Suprapubic skin (tissue), 4 donors: ENCODE measurements at places on chromosomes 2 and 18. TPM values are rescaled to one million over a fixed set of nuclear protein-coding genes. Genes with fewer than 3 reads are reported as not detected.

COL4A4 gene
- total RNA-seq, result 0.23 TPM

TRIB2 gene
- 61.3 TPM for total RNA-seq

DNA sequence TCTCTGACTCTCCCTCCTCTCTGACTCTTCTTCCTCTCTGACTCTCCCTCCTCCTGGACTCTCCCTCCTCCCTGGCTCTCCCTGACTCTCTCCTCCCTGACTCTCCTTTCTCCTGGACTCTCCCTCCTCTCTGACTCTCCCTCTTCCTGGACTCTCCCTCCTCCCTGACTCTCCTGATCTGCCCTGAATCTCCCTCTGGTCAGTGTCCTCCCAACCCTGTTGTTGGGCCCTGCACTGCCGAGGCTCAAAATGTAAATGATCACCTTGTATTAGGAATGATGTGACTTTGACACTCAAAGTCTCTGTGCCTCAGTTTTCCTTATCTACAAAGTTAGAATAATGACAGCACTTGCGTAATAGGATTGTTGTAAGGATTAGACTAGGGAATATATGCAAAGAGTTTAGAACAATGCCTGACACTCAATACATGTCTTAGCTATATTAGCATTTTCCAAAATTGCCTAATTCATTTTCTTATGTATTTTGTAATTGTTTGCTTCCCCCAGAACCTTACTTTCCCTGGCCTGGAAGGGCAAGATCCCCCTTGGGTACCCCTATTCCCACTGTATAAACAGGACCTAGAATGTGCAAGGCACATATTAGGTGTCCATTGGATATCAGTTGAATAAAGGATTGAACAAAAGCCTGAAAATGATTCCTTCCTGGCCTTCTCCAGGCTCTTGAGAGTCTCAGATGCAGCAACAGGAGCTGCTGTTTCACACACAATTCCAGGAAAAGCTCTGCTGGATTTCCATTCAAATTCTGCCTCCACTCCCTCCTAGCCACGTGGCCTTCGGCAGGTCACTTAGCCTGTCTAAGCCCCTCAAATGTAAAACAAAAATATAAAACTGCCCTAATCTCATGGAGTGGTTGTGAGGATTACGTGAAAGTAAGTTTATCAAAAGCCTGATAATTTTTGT is 170.1 kb downstream of the INHBB start:
- DNase-seq, result no peak

LRRC30 gene
- total RNA-seq, result not detected

- DNase-seq, result no peak
Measured at GRCh38 chr2:72843301-72843700, 17.5 kb upstream of the EXOC6B start.

LRATD1 gene
- 70.9 TPM for total RNA-seq

EVA1A gene
- total RNA-seq, result 11.4 TPM

MOGAT1 gene
- not detected for total RNA-seq

DNA sequence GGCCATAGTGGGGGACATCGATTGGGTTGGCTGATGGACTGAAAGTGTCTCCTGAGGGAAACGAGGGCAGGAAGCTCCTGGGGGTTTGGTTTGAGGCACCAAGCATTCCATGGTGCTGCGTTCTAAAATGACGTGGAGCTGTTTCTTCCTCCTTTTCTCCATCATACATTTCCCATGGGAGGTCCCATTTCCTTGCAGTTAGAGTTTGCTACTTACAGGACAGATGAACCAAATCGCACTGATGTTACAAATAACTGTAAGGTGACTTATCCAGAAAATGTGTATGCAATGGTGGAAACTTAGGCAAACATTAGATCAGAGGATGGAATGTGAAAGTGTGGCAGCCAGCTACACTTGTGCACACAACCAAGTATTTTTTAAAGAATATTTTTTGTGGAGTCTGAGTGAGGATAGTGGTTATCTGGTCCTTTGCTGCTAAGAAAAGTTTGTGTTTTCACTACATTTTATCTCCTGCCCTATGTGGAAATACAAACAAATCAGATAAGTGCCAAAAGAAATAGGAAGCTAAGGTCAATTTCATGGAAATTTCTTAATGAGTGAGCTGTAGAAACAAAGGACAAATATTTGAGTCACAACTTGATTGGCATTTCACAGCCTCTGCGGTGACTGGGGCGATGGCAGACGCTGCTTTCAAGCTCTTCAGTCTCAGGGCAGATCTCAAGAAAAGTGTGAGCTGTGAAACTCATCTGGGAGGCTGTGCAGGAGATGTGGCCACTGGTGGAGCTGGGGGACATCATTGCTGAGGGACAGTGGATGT is 256.2 kb downstream of the TSN start:
- no peak for DNase-seq

- no peak for DNase-seq
Measured at GRCh38 chr18:5095239-5095638, 101.8 kb downstream of the AKAIN1 start.

- DNase-seq, result no peak
Measured at GRCh38 chr2:191322828-191323506, 77.8 kb downstream of the MYO1B start.

- DNase-seq, result no peak
Measured at GRCh38 chr2:100416935-100417710, at the start of gene CHST10. Gene CHST10, minus strand, starts transcription at chr2:100417668. Its CDS starts 10,993 bp downstream, at chr2:100406675.

DNA sequence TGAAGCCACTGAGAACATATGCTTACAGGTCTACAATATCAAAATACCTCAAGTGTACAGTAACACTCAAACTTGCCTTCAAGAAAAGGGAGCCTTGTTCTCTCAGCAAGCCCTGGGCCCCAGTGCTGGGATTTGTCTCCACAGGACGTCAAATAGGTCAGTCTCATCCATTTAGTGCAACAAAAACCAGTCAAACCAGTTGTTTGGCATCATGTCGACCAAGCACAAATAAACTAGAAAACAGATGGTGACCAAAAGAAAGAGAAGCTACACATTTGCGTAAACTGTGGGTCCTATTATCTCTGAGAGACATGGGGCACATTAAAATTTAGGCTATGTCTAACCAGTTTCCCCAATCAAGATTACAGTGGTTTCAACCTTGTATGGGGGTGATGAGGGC is 182.6 kb upstream of the PKDCC start:
- no peak for DNase-seq

- peak; percentile 28 for DNase-seq
Measured at GRCh38 chr2:98799375-98800329, 68.7 kb upstream of the MGAT4A start.

FNDC4 gene
- total RNA-seq, result 4.7 TPM

DNA sequence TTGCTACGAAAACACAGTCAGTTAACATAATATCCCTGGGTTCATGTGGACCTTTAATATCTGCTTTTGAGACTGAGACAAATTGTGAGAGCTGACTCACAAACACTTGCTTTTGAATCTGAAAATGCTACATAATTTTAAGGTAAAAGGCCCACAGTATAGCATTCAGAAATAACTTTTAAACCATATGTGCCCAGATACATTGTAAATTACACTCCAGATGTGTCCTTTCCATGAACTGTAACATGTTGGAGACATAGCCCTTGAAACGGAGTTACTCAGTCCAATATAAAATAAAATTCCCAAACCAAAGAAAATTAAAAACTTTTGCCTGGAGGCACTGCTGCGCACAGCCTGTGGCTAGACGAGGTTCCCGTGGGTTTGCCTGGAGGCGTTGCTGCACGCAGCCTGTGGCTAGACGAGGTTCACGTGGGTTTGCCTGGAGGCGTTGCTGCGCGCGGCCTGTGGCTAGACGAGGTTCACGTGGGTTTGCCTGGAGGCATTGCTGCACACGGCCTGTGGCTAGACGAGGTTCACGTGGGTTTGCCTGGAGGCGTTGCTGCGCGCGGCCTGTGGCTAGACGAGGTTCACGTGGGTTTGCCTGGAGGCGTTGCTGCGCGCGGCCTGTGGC is 131.9 kb upstream of the ALKAL2 start:
- DNase-seq, result no peak

- DNase-seq, result no peak
Measured at GRCh38 chr18:48889115-48889941, 61.4 kb downstream of the SMAD7 start.

TOGARAM2 gene
- 2.1 TPM for total RNA-seq

- no peak for DNase-seq
Measured at GRCh38 chr2:12262681-12263436, 453.9 kb upstream of the TRIB2 start.

DNA sequence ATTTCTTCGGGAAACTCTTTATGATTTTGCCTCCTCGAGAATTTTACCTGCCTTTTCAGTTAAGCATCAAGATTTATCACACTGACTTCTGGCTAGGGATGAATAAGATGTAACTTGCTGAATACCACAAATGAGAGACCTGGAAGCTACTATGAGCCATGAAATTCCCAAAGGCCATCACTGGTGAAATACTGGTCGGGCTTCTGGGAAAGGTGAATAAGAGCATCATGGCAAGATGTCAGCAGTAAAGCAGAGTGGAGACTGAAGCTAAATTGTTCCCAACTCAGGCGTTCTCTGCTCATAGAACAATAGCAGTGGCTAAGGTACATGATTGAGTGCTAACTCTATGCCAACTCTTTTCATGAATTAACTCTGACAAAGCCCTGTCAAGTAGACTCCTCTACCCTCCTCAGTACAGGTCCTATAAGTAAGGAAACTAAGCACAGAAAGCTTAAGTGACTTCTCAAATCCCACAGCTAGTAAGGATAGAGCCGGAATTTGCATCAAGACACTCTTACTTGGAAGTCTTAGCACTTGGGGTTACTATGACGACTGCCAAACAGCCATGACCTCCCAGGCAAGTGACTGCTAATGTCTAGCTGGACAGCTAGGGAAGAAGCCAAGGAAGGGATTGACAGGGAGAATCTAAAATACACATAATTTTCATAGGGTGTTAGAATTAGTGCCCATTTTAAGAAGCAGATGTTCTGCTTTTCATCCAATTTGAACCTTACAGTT is 22.7 kb upstream of the DSC3 start:
- no peak for DNase-seq

DNA sequence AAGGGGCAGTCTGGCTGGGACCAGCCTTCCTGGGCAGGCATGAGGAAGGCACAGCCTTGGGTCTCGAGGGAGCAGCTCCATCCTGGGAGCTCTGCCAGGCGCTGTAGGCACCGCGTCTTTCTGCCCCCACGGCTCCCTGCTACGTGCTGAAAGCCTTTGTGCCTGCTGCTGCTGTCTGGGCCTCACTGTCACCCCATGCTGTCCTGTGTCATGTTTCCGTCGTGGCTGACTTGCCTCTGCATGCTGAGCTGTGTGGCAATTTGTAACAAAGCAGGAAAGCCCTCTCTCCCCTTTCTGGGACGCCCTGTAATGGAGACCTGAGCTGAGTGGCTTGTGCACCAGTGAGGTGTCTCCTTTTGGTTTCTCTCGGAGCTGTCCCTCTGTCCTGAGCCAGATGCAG is 152.5 kb downstream of the TSN start:
- no peak for DNase-seq

- DNase-seq, result no peak
Measured at GRCh38 chr2:178006710-178007109, 65.9 kb downstream of the PDE11A start.

- DNase-seq, result no peak
Measured at GRCh38 chr18:965921-966758, 61.5 kb downstream of the ADCYAP1 start.

GRCh38 chr2:111148925-111149324 is 28.2 kb downstream of the BCL2L11 start:
- DNase-seq, result no peak

TMEM17 gene
- 6.1 TPM for total RNA-seq

CROCC2 gene
- total RNA-seq, result not detected

TCF23 gene
- total RNA-seq, result not detected

SELENOI gene
- 41.9 TPM for total RNA-seq

- DNase-seq, result no peak
Measured at GRCh38 chr2:236209996-236210395, 41.8 kb upstream of the GBX2 start.

SCG2 gene
- total RNA-seq, result not detected

SRD5A2 gene
- total RNA-seq, result not detected
